NCI-H1417 treated with DMSO at 0.1 percent for 48 hours (cell line): ENCODE measurements at places on chromosomes 3 and 15.
A peak's percentile ranks its signal among the peaks of the same experiment; 100 is the strongest.

DNA sequence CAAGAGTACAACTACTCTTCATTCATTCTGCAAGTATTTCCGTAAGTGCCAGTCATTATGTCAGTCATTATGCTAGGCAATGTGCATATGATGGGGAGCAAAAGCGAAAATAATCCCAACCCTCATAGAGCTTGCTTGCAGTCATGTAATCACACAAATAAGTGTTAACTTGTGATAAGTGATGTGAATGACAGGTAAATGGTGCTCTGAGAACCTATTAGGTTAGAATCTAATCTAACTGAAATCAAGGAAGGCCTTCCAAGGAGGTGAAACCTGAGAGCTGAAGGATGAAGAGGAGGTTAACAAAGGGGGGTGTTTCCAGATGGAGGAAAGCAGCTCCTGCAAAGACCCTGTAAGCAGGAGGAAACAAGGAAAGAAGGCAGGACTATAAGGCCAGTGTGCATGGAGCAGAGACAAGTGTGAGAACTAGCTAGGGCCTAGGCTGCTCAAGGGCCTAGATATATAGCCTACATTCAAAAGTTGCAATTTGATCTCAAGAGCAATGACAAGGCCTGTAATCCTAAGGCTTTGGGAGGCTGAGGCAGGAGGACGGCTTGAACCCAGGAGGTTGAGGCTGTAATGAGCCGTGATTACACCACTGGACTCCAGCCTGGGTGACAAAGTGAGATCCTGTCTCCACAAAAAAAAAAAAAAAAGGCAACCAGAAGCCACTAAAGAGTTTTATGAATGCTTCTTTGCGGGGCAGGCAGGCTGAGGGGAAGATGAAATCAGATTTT is 5.3 kb downstream of the PTPN9 start:
- no peak for DNase-seq

GRCh38 chr15:94259863-94260262 is 28.5 kb downstream of the MCTP2 start:
- DNase-seq = no peak

GRCh38 chr15:88705769-88706165 is 67.0 kb downstream of the ISG20 start:
- no peak for DNase-seq

DNA sequence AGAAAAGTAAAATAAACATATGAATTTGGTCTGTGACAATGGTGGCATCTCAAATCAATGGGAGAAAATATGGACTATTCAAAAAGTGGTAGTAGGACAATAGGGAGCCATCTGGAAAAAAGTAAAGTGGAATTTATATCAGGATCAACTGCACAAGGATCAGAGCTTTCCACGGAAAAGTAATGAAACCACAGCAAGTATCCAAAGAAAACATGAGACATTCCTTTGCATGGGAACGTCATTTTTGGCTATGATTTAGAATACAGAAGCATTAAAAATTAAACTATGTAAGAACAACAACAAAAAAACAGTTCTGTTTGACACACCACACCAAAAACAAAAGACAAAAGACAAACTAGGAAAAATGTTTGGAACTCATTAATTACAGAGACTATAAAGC is 18.7 kb downstream of the CRBN start:
- no peak for DNase-seq

- DNase-seq = no peak
These were observed 54.3 kb upstream of the FGD5 start for GRCh38 chr3:14764331-14765059.

DNA sequence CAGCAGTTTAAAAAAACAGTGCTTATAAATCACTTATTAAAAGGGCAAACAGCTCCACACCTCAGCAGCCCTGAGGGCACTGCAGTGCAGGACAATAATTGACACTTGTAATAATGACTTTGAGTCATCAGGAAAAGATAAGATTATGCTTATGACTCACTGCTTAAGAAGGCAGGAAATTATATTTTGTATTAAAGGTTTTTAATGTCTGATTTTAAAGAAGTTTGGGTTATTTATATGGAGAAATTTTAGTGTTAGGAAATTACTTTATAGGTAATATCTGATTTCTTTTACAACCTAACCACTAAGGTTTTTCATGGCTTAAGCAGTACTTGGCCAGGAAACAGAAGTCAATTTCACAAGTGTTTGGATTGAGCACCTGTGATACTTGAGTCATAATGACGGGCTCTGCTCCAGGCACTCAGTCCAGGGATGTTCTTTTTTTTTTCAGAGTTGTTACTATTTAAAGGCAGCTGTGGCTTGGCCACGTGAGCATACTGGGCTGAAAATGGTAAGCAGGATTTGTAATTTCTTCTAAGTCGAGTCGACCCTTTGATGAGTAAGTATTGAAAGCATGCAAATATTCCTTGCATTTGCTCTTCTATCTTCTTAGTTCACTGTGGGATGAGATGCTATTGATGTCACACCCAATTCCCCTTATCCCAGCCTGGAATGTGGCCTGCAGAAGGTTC is 21.6 kb upstream of the SLC6A20 start:
- DNase-seq = peak; percentile 75

- no peak for DNase-seq
These were observed 44.8 kb downstream of the PDE8A start for GRCh38 chr15:85026304-85027032.

GRCh38 chr15:52004806-52005205 is 14.2 kb upstream of the MAPK6 start:
- no peak for DNase-seq

- DNase-seq = no peak
These were observed 99.5 kb upstream of the ZBTB20 start for GRCh38 chr3:115246461-115247020.

- DNase-seq = no peak
These were observed 2.1 kb downstream of the SLC41A3 start for GRCh38 chr3:126081618-126082361.
